ENCODE measurements at places on chromosomes 12 and 14.
A peak's percentile ranks its signal among the peaks of the same experiment; 100 is the strongest.

GRCh38 chr14:75479770-75480600 lies 42.3 kb upstream of the BATF start:
- no peak for DNase-seq

DNA sequence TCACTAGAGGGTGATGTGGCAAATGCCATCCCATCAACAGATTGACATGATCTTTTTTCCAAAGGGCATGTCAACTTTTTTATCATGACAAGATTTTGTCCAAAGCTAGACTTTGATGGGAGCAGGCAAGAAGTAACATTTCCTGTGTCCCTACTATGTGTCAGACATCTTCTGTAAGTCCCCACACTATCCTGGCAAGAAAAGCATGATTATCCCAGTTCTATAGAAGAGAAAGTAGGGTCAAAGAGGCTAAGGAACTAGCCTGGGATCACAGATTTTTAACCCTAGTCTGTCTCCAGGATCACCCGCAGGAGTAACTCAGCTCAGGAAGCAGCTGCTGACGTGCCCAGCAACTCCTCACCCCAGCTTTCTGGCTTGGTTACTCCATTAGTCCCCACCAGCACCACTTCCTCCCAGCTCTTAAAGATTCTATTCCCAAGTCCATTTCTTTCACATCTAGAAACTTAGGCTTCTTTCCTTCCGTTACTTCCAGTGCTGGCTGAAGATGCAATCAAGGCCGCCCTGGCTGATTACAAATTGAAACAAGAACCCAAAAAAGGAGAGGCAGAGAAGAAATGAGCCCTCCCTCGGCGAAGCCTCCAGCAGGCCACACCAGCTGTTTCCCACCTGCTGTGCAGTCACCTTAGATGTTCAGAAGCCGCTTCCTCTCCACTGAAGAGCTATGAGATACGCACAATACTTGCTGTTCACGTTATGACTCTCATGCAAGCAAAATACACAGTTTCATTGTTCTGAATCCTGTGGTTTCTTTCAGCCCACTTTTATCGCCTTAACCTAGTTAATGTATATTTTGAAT lies 6.2 kb downstream of the ISCU start:
- peak; percentile 54 for DNase-seq

- no peak for DNase-seq
Measured at GRCh38 chr14:21255385-21256101, 13.7 kb downstream of the HNRNPC start.

DNA sequence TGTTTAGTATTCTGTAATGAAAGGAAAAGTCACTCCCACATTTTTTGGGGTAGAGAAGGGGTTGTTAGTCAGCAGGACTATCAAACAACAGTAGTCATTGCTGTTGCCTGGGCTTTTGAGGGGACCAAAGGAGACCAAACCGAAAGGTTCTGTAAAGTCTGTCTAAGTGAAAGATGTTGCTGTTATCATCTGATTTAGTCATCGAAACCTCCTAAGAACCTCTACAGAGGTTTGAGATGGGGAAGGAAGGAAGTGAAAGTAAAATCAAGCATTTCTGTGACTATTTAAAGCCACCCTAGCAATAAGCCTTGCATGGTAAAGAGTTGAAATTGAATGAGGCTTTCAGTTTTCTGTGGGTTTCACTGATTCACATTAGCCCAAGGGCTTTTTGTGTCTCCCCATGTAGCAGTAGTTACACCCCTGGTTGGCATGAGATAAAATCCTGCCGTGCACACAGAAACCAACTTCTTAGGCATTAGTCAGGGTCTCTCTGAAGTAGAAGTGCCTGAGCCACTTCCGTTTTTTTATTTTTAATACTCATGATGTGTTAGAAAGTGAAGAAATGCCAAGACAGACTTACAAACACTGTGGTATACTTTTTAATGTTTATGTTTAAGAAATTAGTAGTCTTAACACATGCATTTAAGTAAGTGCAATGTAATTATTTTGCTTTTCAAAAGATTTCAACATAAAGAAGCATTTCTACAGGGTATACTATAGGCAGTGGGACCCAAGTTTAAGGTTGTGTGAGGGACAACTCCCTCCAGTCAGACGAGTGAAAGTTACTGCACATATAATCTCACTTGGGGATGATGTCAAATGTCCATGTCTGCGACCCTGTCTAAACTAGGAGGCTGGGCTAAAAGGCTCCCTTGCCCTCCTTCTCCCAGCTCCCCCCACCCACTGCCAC lies 50.4 kb downstream of the DYRK2 start:
- DNase-seq = peak; percentile 54

DNA sequence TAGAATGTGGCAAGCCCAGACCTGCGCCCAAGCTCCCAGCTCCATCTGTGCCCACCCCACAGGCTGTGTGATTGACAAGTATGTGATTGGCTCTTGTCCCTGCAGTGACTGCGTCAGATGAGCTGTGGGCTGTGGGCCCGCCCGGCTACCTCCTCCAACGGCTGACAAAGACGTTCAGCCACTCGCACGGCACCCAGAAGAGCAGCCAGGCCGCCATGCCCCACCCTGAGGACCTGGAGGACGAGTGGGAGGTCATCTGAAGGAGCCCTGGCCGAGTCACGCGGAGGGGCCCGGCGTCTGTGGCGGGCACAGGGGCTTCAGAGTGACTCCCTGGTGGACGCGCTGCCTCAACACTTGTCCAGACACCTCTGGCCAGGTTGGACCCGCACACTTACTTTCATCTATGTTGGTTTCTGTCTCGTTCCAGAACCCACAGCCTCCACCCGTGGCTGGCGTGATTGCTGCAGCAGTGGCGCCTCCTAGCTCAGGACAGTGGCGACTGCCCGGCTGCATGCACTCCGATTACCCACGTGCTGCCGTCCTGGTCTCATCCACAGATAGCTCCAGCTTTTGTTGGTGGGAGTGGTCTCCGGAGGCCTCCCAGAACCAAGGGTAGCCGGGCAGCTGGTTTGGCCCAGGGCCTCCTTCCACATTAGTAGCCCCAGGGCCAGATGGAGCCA lies 11.4 kb downstream of the ANKRD9 start:
- no peak for DNase-seq

Data from activated gamma-delta T cell treated with Interleukin-2 at 50 U/mL for 16 hours (primary cell).